ENCODE measurements at places on chromosomes 16 and 17. TPM values are rescaled to one million over a fixed set of nuclear protein-coding genes. Genes with fewer than 3 reads are reported as not detected.

GRCh38 chr17:18006495-18007239, 32.3 kb downstream of the ATPAF2 start:
- H3K4me3 ChIP-seq, result no peak overlapping the region
- H3K27ac ChIP-seq, result no peak overlapping the region
- no peaks in the 10 kb centered on the region for H3K27me3 ChIP-seq
- peaks cover 10% of the 10 kb centered on the region for H3K36me3 ChIP-seq
- H3K4me1 ChIP-seq, result no peaks in the 10 kb centered on the region
- DNase-seq, result peak; percentile 64

DNA sequence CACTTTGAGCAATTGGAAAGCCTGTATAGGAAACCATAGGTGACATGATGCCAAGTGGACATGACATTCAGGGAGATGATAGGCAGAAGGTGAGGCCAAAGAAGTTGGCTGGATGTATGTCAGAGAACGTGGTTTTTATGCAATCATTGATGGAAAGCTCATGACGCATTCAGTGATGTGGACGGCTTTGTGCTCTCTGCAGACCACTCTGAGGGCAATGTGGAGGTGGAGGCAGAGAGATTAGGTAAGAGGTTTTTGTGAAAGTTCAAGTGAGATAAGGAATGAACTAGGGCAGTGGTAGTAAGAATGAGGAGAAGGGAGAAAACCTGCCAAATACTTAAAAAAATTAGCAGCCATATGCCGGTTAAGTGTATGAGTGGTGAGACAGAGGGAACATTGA, 99.0 kb downstream of the PRKCA start:
- H3K36me3 ChIP-seq, result no peaks in the 10 kb centered on the region
- H3K4me3 ChIP-seq, result no peak overlapping the region
- no peak for DNase-seq
- H3K27ac ChIP-seq, result no peak overlapping the region

- H3K27me3 ChIP-seq, result no peaks in the 10 kb centered on the region
- H3K36me3 ChIP-seq, result no peaks in the 10 kb centered on the region
- H3K27ac ChIP-seq, result no peak overlapping the region
These were observed 206.9 kb upstream of the CACNG5 start for GRCh38 chr17:66627985-66628384.

- no peak overlapping the region for H3K27ac ChIP-seq
- H3K4me3 ChIP-seq, result no peak overlapping the region
- peaks cover 15% of the 10 kb centered on the region for H3K36me3 ChIP-seq
- no peaks in the 10 kb centered on the region for H3K27me3 ChIP-seq
- no peaks in the 10 kb centered on the region for H3K4me1 ChIP-seq
These were observed 28.3 kb downstream of the TTC19 start for GRCh38 chr17:16027708-16028584.

DNA sequence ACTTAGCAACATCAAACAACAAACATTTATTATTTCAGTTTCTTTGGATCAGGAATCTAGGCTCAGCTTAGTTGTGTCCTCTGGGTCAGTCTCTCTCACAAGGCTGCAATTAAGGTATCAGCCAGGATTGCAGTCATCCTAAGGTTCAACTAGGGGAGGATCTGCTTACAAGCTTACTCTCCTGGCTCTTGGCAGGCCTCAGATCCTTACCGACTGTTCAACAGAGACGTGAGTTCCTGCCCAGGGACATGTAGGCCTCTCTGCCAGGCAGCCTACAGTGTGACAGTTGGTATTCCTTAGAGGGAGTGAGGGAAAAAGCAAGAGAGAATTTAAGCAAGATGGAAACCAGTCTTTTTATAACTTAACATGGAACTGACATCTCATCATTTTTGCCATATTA, 294.0 kb downstream of the ZFHX3 start:
- no peak for DNase-seq
- H3K27me3 ChIP-seq, result no peaks in the 10 kb centered on the region
- H3K4me1 ChIP-seq, result no peaks in the 10 kb centered on the region
- no peaks in the 10 kb centered on the region for H3K36me3 ChIP-seq

GRCh38 chr17:81128774-81129173, 36.5 kb upstream of the PVALEF start:
- H3K4me3 ChIP-seq, result no peak overlapping the region
- no peaks in the 10 kb centered on the region for H3K36me3 ChIP-seq
- no peak for DNase-seq
- H3K4me1 ChIP-seq, result no peaks in the 10 kb centered on the region

- no peaks in the 10 kb centered on the region for H3K36me3 ChIP-seq
- H3K27me3 ChIP-seq, result no peaks in the 10 kb centered on the region
- no peaks in the 10 kb centered on the region for H3K4me1 ChIP-seq
- no peak overlapping the region for H3K4me3 ChIP-seq
- H3K27ac ChIP-seq, result no peak overlapping the region
- DNase-seq, result no peak
These were observed 20.8 kb upstream of the LRRC37A3 start for GRCh38 chr17:64940055-64940454.

- DNase-seq, result no peak
- H3K36me3 ChIP-seq, result no peaks in the 10 kb centered on the region
- H3K27me3 ChIP-seq, result no peaks in the 10 kb centered on the region
- no peak overlapping the region for H3K4me3 ChIP-seq
These were observed 340.7 kb downstream of the SLC39A11 start for GRCh38 chr17:72751746-72752145.

- H3K4me3 ChIP-seq, result no peak overlapping the region
- no peaks in the 10 kb centered on the region for H3K27me3 ChIP-seq
- no peak for DNase-seq
- peaks cover 19% of the 10 kb centered on the region for H3K4me1 ChIP-seq
- no peaks in the 10 kb centered on the region for H3K36me3 ChIP-seq
- peak overlapping the region; percentile 11 for H3K27ac ChIP-seq
These were observed 7.0 kb upstream of the TMIGD1 start for GRCh38 chr17:30340801-30341356.

GRCh38 chr16:86886651-86887050, 308.3 kb downstream of the FOXL1 start:
- H3K4me1 ChIP-seq, result no peaks in the 10 kb centered on the region
- DNase-seq, result no peak
- H3K27ac ChIP-seq, result no peak overlapping the region
- H3K36me3 ChIP-seq, result no peaks in the 10 kb centered on the region

DNA sequence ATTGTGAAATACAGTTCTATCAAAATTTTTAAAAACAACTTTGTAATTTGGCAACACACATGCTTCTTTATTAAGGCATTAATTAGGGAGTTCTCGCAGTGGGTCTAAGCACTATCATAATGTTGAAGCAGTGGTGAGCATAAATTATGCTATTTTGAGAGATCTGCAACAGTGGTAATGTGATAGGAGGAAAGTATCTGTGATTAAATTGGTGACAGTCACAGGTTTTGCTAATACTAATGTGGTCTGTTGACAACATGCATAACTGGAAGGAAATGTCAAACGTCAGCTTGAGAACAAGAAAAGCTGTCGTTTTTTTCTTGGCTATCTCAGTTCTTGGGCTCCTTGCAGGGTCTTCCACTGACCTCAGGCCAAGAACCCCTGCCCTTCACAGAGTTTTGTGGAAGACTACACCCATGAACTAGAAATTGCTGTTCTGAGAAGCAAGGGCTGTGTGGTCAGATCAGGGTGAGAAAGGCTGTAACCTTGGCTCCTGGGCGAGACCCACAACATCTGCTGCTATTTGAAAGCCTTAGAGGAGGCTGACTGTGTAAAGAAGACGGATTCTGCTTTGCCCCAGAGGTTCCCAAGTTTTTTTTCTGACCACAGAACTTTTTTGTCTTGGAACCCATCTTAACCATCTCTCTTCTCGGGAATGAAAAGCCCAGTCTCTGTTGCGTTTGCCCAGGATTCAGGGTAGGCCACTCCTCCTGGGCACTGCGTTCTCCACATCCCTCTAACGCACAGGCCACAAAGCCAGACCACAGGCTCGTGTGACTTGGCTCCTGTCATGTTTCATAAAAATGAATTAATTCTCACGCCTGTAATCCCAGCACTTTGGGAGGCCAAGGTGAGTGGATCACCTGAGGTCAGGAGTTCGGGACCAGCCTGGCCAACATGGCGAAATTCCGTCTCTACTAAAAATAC, 13.9 kb downstream of the ATP2A1 start:
- no peaks in the 10 kb centered on the region for H3K4me1 ChIP-seq
- H3K27ac ChIP-seq, result no peak overlapping the region
- no peak for DNase-seq
- no peaks in the 10 kb centered on the region for H3K27me3 ChIP-seq
- H3K4me3 ChIP-seq, result no peak overlapping the region

DNA sequence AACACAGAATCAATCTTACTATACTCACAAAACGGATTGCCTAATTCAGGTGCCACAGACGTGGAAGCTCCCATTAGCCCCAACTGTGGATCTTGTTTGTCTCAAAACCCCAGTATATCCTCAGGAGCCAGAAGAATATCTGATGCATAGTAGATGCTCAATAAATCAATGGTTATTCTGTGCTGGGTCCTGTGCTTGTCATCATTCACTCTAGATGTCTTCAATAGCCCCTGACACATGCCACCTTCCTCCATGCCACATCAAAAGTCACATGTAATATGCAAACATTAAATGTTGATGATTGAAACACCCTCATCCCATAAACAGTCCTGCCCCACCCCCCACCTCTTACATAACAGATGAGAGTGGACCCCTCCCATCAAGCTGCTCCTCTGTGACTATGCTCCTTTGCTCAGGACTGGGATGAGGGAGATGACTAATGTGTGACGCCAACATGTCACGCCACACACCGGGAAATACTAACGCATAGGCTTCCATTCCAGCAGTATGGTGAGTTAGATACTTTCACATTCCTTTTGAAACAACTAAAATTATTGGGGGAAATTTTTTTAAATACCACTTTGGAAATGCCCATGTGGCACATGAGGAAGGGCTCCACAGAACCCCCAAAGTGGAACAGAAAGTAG, 267.6 kb upstream of the SDK2 start:
- H3K27ac ChIP-seq, result no peak overlapping the region
- H3K36me3 ChIP-seq, result no peaks in the 10 kb centered on the region
- no peaks in the 10 kb centered on the region for H3K4me1 ChIP-seq

DNA sequence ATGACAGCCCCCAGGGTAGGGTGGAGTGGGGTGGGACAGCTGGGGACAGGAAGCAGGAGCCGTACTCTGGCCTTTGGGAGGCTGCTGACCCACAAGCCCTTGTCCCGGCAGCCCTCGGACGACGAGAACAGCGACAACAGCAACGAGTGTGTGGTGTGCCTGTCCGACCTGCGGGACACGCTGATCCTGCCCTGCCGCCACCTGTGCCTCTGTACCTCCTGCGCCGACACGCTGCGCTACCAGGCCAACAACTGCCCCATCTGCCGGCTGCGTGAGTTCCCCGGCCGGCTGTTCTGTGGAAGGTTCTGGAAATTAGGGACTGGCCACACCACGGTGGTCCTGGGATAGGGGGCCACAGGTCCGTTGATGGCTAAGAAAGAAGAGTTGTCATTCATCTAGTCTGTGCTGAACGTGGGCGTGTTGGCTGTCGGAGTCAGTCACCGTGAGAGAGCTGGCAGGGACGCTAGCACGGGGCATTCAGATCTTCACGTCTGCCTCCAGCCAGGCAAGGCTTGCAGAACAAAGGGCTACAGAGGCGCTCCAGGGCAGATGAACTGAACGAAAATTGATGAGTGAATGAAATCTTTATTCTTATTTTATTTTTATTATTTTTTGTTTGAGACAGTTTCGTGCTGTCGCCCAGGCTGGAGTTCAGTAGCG, 19.8 kb upstream of the NUDT16L1 start:
- H3K36me3 ChIP-seq, result peaks cover 15% of the 10 kb centered on the region
- peaks cover 6% of the 10 kb centered on the region for H3K4me1 ChIP-seq
- no peak overlapping the region for H3K27ac ChIP-seq
- H3K27me3 ChIP-seq, result no peaks in the 10 kb centered on the region

- H3K27ac ChIP-seq, result no peak overlapping the region
- H3K36me3 ChIP-seq, result peaks cover 24% of the 10 kb centered on the region
- H3K4me1 ChIP-seq, result no peaks in the 10 kb centered on the region
These were observed 19.4 kb downstream of the NME3 start for GRCh38 chr16:1751946-1752345.

- DNase-seq, result no peak
- H3K36me3 ChIP-seq, result peaks cover 21% of the 10 kb centered on the region
- H3K4me1 ChIP-seq, result peaks cover 15% of the 10 kb centered on the region
- H3K27me3 ChIP-seq, result no peaks in the 10 kb centered on the region
These were observed 159 bp downstream of the USP36 start for GRCh38 chr17:78840530-78840779.

- H3K4me3 ChIP-seq, result no peak overlapping the region
- no peak for DNase-seq
- no peaks in the 10 kb centered on the region for H3K36me3 ChIP-seq
- H3K4me1 ChIP-seq, result no peaks in the 10 kb centered on the region
These were observed 93.3 kb downstream of the TOX3 start for GRCh38 chr16:52453644-52454043.

DNA sequence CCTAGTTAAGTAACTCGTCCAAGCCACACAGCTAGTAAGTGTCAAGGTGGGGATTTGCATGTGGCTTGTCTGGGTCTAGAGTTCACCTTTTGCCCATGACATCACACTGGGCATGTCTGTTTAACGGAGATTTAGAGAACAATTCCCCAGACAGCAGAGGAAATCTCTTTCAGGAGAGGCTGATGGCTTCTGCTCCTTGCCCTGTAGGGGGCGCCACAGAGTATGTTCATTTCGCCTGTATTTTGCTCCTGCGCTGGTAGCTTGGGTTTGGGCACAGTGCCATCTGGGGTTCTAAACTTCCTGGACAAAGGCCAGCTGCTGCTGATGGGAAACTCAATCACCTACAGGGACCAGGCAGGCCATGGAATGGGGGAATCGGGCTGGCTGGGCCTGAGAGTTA, 20.4 kb downstream of the OTOA start:
- H3K4me1 ChIP-seq, result no peaks in the 10 kb centered on the region
- no peak overlapping the region for H3K4me3 ChIP-seq
- H3K27ac ChIP-seq, result no peak overlapping the region
- DNase-seq, result no peak
- H3K36me3 ChIP-seq, result no peaks in the 10 kb centered on the region
- H3K27me3 ChIP-seq, result no peaks in the 10 kb centered on the region

- no peak for DNase-seq
- H3K4me1 ChIP-seq, result peaks cover 17% of the 10 kb centered on the region
- H3K36me3 ChIP-seq, result no peaks in the 10 kb centered on the region
- H3K4me3 ChIP-seq, result no peak overlapping the region
These were observed 143.9 kb downstream of the CCDC182 start for GRCh38 chr17:57601143-57601735.

The SLC9A5 gene
- total RNA-seq, result 1.1 TPM

The RGS11 gene
- total RNA-seq, result 5.9 TPM

The CEP112 gene
- total RNA-seq, result 27.4 TPM

The KRTAP4-6 gene
- total RNA-seq, result not detected

The GPR142 gene
- total RNA-seq, result not detected

The KRT33B gene
- not detected for total RNA-seq

The CMTM1 gene
- total RNA-seq, result 4.6 TPM

The C16orf95 gene
- total RNA-seq, result 2.5 TPM

The SHISA6 gene
- total RNA-seq, result 1.0 TPM

The ABCA9 gene
- total RNA-seq, result 2.0 TPM

The CACNG5 gene
- total RNA-seq, result not detected

The TNP2 gene
- total RNA-seq, result not detected

The LPO gene
- total RNA-seq, result not detected

The HSD11B2 gene
- total RNA-seq, result 139 TPM

The SLC5A10 gene
- 9.7 TPM for total RNA-seq

The PMP22 gene
- total RNA-seq, result 73.6 TPM

All from kidney (tissue), 22 donors.